Kidney tubule cell (primary cell): ENCODE measurements at places on chromosomes 13 and 19.
A peak's percentile ranks its signal among the peaks of the same experiment; 100 is the strongest.

- DNase-seq = no peak
Measured at GRCh38 chr19:2188708-2189385, 25.1 kb downstream of the DOT1L start.

DNA sequence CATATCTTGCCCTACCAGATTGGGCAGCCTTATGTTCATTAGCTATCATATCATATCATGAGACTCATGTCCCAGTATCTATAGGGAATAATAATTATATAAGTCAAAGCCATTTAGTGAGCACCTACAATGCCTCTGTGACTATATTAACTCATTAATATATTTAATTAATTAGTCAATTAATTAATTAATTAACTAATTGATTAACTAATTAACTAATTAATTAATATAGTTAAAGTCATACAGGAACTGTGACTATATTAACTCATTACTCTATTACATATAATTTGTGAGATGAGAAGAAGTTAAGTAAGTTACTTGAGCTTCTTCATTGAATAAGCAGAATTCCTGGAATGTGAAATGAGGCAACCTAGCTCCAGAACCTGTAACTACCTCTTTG is 588.3 kb upstream of the SLITRK1 start:
- DNase-seq = no peak

DNA sequence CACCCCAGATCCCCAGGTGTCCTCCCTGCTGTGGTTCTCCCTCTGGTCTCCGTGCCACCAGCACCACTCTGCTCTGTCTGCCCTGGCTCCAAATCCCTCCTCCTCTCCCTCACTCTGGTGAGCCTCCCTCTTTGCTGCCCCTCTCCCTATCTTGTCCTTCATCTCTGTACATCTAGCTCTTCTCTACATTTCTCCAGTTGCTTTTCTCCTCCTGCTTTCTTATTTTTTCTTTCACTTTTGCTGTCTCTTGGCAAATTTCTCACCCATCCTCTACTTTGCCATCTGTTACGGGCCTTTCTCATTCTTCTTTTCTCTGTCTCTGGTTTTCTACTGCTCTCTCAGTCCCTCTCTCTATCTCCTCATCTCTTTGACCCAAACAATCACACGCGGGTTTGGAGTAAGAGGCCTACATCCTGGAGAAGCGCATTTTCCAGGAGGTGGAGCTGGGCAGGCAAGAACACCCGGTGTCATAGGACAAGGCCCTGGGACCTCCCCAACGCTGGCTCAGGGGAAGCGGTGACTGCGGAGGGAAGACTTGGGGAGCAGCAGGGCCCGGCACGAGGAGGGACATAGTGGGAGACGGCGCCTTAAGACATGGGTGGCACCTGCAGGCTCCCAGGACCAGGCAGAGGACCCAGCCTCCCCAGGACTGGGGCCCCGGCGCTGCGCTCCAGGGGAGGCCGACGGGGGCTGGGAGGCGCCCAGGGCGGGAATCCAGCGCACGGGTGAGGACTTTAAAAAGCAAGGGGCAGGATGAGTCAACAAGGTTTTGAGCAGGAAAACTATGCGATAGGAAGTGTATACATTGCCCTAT is 9.9 kb downstream of the ZNF611 start:
- no peak for DNase-seq

- no peak for DNase-seq
Measured at GRCh38 chr19:916645-917322, 349 bp upstream of the KISS1R start.

DNA sequence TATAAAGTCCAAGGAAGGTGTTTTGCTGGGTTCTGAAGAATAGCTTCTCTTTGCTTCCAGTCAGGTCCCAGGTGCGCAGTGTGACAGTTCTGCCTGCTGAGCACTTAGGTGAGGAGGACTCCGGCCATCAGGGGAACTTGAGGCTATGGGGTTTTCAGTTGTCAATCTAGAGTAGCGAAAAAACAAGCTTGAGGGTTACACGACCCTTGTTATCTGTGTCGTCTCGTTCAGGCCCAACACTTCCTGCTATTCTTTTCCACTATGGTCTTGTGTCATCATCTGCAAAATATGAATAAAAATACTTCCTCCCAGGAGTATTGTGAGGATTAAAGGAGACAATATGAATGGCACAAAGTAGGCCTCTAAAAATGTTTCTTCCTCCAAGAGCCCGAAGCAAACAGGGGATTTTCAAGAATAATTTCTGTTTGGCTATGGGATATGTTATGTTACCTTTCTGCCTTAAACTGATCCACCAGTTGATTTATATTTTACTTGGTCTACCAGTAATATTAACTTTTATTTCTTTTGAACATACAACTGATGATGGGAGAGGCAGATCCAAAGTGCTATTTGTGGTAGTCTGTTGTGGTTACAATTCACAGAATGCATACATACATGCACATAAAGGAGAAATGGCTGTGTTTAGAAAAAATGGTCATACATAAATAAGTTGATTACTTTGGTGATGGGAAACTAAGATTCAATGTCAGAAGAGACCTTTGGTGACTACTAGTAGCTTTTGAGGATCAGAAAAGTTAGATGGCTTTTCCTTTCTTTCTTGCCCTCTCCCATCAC is 40.5 kb upstream of the RCBTB2 start:
- DNase-seq = no peak

GRCh38 chr13:63396746-63397145 is 1981.1 kb upstream of the PCDH20 start:
- DNase-seq = no peak

GRCh38 chr19:46828484-46828883 is 22.2 kb downstream of the AP2S1 start:
- DNase-seq = no peak

DNA sequence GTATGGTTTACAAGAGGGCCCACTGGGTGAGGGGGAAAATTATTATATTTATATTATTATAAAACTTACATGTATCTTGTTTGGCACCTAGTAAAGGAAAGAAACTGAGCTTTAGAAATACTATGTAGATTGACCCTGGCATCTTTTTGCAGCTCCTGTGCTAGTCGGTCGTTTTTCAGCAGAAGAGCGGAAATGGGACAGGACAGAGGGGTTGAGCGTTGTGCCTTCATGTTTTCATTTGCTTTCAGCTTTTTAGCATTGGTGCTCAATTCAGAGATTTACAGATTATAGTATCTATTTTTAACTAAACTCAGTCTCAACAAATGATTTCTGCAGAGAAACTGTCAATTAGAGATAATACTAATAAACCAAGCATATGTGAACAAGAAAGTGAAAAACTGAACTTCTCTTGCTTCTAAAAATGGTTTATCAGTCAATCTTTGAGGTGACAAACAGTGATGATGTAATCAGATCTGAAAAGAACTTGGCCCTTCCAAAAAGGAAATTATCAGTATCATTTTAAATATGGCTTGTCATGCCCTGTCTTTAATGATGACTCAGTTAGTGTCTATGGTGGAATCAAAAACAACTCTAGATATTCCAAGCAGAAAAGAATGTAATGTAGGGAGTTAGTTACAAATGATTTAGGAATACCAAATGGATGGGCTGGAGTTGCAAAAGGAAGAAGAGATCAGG is 56.9 kb upstream of the KCTD4 start:
- peak; percentile 22 for DNase-seq

GRCh38 chr13:113446488-113446854 is 6.8 kb downstream of the ADPRHL1 start:
- DNase-seq = no peak

- no peak for DNase-seq
Measured at GRCh38 chr19:18119013-18119716, 21.6 kb downstream of the MAST3 start.

- no peak for DNase-seq
Measured at GRCh38 chr13:53921473-53921872, 892.9 kb downstream of the OLFM4 start.

DNA sequence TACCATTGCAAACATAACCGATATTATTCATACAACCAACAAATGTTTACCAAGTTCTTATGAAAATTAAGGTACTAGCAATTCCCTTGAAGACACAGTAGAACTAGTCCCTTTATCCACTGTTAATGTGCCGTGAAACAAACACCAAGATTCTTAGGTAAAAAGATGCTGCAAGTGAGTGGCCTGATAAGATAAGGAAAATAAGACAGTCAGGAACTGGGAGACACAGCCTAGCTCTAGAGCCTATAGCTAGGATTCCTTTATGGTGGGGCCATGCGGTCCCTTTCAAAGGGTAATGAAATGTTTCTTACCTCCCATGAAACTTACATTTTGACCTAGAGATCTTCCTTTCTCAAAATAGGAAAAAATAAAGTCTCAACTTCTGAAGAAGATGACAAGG is 658.4 kb upstream of the MIR17HG start:
- DNase-seq = no peak

DNA sequence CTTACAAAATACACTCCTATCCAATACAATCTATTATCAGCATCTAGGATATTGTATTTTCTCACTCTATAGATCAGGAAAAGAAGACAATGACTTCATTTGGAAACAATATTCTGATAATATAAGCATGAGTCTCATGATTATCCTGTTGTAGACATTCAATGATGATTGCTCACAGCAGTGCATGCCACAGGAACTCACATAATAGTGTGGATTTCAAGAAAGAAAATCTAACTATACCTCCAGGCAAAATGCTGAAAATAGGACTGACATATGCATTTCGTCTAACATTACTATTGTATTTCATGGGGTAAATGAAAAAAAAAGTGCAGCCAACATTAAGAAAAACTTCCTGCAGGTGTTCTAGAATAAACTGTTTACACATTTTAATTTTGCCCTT is 122.6 kb downstream of the POSTN start:
- no peak for DNase-seq

- DNase-seq = peak; percentile 77
Measured at GRCh38 chr19:56105090-56105701, 15.9 kb downstream of the ZNF787 start.

DNA sequence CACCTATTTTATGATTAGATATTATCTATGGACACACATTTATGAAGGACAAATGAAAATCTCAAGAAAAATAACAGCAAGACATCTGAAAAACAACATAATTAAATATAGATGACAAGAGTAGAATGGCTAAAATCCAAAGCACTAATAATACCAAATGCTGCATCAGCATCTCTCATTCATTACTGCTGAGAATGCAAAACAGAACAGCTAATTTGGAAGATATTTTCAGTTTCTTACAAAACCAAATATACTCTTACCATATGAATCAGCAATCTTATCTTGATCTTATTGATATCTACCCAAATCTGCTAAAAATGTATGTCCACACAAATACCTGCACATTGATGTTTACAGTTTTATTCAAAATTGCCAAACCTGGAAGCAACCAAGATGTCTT is 829.1 kb upstream of the MIR17HG start:
- no peak for DNase-seq

DNA sequence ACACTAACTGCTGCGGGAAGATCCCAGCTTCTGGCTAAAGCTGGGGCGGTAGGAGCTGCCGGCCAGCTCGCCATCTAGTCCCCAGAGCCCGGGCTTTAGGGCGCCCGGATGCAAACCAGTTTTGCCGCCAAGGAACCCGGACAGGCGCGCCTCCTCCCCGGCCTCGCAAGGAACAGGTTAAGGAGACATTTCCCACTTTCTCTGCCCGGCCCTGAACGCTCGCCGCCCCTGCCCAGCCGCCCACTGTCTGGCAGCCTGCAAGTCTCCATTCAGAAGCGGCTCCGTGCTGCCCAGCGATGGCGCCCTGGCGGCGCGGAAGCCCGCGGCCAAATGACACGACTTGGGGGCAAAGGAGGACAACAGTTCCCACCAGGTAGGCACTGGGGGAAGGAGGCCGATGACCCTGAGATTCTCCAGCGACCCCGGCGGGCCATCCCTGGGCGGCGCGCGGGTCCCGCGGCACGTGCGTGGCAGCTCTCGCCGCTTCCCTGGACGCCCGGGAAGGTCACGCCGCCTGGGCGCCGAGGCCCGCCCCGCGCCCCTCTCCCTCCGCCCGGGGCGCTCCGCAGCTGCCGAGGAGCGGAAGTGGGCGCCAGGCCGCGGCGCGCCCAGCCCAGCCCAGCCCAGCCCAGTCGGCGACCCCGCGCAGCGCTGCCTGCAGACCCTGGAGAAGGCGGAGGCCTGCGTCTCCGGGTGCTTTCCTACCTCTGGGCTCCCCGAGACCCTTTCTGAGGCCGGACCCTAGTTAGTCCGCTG is 42.2 kb upstream of the HNRNPA1L2 start:
- DNase-seq = no peak

- no peak for DNase-seq
Measured at GRCh38 chr19:5005096-5005495, 36.2 kb downstream of the KDM4B start.

GRCh38 chr19:4571305-4571917 is 11.9 kb upstream of the SEMA6B start:
- no peak for DNase-seq

- DNase-seq = no peak
Measured at GRCh38 chr19:11578258-11579142, 1.1 kb upstream of the ACP5 start.

GRCh38 chr13:113616991-113617749 is 32.6 kb downstream of the TFDP1 start:
- DNase-seq = peak; percentile 81

DNA sequence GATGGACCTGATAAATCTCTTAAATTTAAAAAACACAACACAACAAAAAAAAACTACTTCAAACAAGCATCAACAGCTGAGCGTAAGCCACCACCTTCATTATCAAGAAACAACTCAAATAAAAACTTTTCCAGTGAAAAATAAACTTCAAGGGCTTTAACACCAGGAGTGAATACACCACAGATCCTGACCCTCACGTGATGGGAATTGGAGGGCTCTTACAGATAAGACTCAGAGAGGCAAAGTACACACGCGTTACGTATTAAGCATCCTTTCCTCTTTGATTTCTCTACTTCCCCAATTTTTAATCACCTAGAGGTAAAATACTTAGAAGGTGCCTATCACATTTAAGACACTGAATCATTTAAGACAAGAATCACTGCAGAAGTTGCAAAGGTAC is 573 bp upstream of the STARD13 start:
- no peak for DNase-seq

- no peak for DNase-seq
Measured at GRCh38 chr13:30868799-30869470, 37.1 kb upstream of the MEDAG start.

DNA sequence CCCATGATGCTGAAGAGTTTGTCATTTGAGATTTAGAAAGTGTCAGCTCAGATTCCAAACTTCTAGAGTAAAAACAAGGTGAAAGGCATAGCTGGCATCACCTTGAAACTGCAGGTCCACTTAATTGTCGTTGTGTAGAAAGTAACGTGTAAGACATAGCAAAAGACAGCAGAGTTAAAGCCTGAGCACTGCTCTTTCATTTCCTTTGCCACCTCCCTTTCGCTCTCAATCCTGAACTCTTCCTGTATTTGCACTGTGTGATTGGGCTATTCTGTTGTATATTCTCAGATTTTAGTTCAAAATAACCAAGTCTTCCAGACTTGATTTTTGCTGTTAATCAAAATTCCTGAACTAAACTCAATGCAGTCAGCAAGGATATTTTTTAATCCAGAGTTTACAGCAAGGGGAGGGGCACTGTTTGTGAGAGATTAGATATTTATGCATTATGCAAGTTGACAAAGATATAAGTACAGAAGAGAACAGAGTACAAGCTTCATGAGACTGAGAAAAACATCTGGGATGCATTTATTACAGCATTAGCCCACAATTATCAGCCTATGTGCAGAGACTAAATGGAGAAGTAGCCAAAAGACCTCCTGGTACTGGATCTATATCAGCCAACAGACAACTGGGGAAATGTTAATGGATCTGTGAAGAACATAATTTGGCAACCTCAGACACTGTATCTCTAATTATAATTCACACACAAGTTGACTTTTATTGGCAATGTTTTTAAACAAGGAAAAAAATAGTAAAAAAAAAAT is 328.6 kb downstream of the SUCLA2 start:
- no peak for DNase-seq
